ENCODE measurements at places on chromosomes 4 and X.

- no peak for DNase-seq
Observed at GRCh38 chr4:8391972-8392371, 48.6 kb downstream of the ACOX3 start.

- no peak for DNase-seq
Observed at GRCh38 chr4:86554646-86555045, 39.5 kb upstream of the PTPN13 start.

GRCh38 chr4:175166020-175166419 is 247.9 kb downstream of the ADAM29 start:
- DNase-seq: no peak

- no peak for DNase-seq
Observed at GRCh38 chrX:20147561-20147960, 5.9 kb upstream of the EIF1AX start.

DNA sequence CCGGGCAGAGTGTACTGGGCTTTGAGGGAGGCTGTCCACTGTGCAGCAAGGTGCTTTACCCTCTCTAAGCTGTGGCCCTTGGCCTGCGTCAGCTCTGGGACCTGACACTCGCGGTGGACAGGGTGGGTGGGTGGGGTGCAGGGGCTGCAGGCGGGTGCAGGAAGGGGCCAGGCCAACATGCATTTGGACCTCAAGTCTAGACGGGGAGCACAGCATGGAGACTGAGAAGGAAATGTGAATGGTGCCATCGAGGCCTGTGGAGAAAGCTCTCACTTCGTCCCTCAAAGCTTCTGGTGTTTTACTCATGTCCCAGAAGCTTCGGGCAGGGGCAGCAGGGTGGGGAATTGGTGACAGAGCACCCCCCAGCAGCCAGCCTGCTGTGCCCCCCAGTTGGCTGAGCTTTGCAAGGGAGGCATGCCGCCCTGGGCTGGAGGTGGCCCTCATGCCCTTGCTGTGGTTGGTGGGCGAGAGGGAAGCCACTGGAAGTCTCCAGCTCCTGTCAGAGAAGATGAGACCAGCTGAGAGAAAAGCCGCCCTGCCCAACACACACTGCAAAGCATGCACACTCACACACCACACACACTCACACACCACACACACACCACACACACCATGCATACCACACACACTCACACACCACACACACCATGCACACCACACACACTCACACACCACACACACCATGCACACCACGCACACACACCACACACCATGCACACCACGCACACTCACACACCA is 12.3 kb downstream of the PNMA6E start:
- DNase-seq: no peak

DNA sequence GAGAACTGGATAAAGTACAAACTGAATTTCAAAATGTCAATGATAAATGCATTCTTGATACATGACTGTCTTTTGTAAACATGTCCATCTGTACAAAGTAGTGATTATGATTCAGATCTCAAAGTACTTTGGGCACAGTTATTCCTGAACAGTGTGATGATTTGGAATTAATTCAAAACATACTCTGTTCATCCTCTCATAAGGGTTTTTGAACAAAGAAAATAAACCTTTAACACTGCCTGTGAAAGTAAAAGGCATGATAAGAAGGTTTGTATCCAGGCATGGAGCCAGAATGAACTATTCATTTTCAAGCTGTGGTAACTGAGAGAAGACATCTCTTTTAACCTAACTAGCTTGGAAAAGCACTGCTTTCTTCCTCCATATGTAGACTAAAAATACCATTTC is 883 bp upstream of the KLHL4 start:
- DNase-seq: no peak

GRCh38 chrX:103640401-103641155 is 11.8 kb downstream of the TCEAL1 start:
- DNase-seq: no peak

DNA sequence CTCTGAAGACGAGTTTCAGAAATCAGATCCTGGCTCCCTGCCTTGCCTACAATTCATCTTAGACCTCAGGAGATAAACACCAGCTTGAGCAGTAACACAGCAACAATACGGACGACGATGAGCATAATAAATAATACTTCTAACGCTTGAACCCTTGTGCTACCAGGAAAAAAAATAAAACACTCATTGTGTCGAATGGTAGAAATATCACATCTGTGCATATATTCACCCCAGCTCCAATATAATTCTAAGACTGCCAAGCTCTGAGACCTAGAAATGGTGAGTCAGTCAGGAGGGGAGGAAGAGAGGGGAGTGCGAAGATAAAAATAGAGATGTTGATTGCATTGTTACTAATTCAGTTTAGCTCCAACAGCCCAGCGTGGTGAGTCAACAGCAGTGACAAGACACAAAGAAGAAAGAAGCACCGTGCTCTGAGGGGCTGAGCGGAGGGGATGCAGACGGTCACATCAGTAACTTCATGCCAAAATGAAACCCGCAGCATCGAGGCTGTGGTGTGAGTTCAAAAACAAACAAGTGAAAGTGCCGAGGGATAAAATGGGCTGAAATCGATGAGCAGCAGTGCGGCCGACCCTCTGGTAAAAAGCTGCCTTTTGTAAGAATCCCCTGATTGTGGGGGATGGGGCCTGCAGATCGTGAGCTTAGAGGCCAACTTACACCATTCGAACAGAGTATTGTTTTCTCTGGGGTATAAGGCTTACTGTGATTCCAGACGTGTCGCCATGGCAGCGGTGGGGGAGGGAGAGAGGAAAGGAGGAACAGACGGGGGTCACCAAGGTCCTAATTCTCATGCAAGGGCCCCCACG is 150.4 kb downstream of the MGST2 start:
- peak; percentile 23 for DNase-seq

- DNase-seq: no peak
Observed at GRCh38 chr4:71254451-71255012, 84.3 kb upstream of the SLC4A4 start.

- no peak for DNase-seq
Observed at GRCh38 chr4:3184725-3185124, 64.2 kb upstream of the MSANTD1 start.

DNA sequence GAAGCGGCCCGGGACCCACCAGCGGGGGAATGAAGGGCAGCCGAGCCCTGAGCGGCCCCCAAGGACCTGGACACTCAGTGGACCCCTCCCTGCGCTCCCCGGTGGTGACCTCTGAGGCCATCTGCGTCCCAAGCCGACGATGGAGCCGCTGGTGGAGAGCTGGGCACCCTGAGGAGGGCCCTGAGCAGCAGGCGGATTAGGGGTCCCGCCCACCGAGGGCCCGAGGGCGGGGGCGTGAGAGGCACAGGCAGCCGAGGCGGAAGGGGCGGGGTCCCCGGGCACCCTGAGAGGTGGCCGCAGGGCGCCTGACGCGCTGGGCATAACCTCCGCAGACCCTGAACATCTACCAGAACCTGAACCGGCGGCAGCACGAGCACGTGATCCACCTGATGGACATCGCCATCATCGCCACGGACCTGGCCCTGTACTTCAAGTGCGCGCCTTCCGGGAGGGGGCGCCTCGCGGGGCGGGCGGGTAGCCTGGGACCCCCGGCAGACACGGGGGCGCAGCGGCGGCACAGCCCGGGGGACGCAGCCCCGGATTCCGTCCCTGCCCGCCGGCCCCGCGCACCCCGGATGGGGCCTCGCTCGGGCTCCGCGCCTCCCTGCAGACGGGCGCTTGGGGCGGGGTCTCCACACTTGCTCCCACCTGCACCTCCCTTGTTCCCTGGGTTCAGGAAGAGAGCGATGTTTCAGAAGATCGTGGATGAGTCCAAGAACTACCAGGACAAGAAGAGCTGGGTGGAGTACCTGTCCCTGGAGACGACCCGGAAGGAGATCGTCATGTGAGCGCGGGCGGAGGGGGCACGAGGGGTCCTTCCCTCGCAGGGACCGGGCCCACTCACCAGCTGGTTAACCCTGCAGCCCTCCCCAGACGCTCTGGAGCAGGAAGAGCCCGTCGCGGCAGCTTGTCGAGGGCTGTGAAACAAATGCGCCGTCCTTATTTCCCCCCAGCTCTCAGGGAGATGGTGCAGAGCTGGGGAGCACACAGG is 10.3 kb downstream of the ATP5ME start:
- peak; percentile 54 for DNase-seq

- no peak for DNase-seq
Observed at GRCh38 chr4:36638273-36638811, 356.9 kb downstream of the DTHD1 start.

DNA sequence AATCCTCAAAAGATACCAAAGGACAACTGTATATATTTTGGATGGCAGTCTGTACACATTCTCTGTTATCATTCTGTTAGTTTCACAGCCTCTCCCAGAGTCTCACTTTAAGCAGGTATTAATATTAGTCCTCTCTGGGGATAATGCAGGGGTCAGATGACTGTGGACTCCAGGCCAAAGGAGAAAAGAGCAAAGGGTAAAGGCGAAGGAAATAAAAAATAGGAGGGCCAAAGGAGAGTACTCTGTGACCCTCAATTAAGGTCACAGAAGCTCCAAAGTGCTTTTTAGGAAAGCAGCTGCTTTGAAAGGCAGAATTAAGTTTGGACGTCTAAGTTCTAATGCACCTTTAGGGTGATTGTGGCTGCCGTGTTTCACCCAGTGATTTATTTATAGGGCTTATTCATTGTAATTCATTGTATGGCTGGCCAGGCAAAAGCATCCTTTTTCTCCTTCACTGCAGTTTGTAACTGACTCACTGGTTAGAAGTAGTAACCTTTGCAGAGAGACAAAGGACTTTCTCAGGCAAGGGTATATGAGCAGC is 7.8 kb downstream of the MSMO1 start:
- no peak for DNase-seq

GRCh38 chr4:129916991-129917390 is 821.0 kb downstream of the C4orf33 start:
- DNase-seq: no peak

GRCh38 chr4:80425124-80426100 is 89.9 kb downstream of the CFAP299 start:
- DNase-seq: no peak

GRCh38 chrX:47232197-47232802 is 509 bp upstream of the USP11 start:
- no peak for DNase-seq
